ENCODE measurements at places on chromosomes 7 and 10.
A peak's percentile ranks its signal among the peaks of the same experiment; 100 is the strongest.

- DNase-seq: no peak
Observed at GRCh38 chr10:118407777-118408176, 65.7 kb upstream of the FAM204A start.

DNA sequence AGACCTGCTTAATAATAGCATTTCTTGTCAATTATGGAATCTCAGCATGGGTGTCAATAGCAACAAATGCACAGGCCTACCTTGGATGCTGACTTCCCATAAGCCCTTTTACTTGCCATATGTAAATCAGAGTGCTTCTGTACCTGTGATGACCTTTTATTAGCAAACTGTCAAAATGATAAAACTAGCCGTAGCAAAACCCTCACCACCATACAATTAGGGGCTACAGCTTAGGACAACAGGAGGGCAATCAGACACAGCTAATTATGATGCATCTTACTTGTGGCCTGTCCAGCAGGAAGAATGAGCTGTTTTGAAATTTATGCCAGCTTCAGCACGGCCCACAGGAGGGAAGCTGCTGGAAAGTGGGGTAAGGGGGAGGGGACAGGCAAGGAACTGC, 201.6 kb downstream of the TAX1BP1 start:
- no peak for DNase-seq

DNA sequence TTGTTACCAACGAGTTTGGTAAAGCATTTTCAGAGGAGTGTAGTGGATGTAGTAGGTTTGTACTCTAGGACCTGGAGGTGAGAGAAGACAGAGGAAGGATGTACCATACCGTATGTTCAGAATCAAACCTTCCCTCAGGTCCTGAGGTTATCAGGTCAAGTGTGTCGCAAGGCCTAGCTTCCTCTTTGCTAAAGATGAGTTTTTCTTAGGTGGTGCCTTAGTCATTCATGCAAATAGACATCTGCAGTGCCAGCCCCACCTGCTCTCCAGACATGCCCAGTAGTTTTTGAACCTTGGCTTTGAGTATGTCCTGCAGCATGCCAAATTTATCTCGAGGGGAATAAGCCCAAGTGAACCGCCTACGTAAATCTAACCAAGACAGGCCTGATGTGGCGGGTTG, 71.3 kb downstream of the HDAC9 start:
- DNase-seq: peak; percentile 14

- no peak for DNase-seq
Observed at GRCh38 chr10:1217237-1217587, 161.0 kb downstream of the WDR37 start.

- no peak for DNase-seq
Observed at GRCh38 chr7:107937531-107937930, 46.5 kb downstream of the DLD start.

DNA sequence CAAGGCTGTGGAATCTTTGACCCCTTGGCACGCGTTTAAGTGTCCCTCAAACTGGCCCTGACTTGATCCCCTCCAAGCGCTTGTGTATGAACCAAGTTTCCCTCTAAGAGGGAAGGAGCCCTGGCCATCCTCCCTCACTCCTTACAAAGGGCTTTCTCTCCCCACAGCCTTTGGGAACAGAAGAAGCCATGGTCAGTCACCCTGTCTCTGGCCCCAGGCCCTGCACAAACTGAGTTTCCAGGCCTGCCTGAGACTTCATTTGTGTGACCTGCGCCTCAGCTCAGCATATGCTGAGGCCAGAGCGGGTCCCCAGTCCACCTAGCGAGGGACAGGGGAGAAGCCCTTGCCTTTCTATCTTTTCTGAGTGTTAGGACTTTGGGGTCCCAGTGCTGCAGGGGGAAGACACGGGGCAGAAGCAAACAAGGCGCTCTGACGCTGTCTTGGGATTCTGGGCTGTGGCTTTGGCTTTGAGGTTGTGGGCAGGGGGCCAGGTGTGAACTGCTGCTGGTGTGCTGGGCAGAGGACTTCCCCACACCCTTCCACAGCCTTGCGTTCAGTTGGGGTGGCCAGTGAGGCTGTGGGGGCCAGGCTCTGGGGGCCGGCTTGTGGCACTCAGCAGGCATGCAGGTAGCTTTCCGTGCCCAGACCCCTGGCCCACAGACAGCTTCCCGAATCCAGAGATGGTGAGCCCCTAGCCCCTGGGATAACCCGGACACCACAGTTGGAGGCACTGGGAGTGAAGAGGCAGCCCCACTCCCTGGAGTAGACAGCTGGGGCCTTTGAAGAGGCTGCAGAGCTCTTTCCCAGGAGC, 1.5 kb downstream of the RET start:
- DNase-seq: peak; percentile 7

GRCh38 chr7:136053689-136054485, 76.7 kb upstream of the MTPN start:
- no peak for DNase-seq

GRCh38 chr10:48800007-48800675, 115.5 kb downstream of the WDFY4 start:
- peak; percentile 90 for DNase-seq

DNA sequence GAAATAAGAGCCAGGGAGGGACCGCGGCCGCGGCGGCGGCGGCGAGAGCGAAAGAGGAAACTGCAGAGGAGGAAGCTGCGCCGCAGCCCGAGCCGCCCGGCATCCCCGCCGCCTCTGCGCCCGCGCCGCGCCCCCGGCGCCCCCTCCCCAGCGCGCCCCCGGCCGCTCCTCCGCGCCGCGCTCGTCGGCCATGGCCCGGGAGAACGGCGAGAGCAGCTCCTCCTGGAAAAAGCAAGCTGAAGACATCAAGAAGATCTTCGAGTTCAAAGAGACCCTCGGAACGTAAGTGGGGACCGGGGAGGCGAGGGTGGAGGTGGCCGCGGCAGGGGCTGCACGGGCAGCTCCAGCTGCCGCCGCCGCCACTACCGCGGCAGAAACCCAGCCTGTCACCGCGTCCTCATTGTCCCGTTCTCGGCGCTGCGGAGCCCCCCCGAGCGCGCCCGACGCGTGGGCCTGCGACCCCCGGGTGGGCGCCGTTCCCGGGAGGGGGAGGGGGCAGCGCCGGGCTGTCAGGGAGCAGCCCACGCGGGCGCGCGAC, 351 bp downstream of the CAMK1D start:
- peak; percentile 92 for DNase-seq

- DNase-seq: no peak
Observed at GRCh38 chr10:58675321-58675720, 162.6 kb downstream of the BICC1 start.

DNA sequence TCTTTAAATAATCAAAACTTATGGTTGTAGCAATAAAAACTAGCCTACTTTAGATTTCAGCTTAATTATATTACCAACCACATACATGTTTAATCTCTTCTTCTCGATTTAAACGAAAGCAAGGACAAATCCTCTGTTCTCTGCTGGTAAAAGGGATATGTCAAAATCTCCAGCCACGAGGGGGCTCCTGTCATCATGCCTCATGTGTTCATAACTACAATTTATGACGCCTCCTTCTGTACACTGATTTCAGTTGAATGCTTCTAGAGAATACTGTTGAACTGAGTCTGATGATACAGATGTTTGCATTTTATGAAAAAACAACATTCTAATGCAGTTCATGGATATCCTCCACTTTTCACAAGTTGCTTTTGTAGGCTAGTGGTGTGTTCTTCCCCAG, 220.0 kb upstream of the DPP6 start:
- no peak for DNase-seq

- DNase-seq: no peak
Observed at GRCh38 chr10:130497056-130498010, 361.1 kb downstream of the GLRX3 start.

DNA sequence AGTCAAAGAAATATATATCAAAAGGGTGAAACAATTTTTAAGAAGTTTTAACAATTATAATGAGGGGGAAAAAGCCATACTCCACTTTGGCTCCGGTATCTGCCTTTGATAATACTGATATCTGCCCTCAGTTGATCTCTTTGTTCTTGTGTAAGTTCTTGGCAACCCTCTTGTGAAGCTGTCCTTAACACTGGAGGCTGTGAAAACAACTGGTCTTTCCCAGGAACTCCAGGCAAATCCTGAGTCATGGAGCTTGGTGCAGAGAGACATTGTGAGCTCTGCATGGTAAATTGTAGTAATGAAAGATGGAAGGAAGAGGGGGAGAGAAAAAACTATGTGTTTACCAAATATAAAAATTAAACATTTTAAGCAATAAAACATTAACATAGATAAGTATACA, 11.9 kb upstream of the ERVW-1 start:
- no peak for DNase-seq

DNA sequence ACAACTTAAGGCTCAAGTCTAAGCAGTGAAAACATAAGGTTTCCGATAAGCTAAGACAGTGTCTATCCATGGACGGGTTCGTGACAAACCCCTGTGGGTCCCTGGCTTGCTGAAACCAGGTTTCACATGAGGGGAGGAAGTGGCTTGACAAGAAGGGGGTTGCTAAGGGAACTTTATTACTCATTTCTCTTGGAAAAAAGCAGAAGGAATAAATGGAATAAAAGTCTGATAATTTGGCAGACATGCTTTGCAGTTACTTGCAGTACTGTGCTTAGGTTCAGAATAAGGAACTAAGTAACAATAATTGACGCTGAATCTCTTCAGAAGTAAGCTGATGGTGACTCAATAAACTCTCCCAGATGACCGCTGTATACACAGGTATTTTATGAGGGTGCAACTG, 34.7 kb downstream of the RBM17 start:
- DNase-seq: peak; percentile 83

DNA sequence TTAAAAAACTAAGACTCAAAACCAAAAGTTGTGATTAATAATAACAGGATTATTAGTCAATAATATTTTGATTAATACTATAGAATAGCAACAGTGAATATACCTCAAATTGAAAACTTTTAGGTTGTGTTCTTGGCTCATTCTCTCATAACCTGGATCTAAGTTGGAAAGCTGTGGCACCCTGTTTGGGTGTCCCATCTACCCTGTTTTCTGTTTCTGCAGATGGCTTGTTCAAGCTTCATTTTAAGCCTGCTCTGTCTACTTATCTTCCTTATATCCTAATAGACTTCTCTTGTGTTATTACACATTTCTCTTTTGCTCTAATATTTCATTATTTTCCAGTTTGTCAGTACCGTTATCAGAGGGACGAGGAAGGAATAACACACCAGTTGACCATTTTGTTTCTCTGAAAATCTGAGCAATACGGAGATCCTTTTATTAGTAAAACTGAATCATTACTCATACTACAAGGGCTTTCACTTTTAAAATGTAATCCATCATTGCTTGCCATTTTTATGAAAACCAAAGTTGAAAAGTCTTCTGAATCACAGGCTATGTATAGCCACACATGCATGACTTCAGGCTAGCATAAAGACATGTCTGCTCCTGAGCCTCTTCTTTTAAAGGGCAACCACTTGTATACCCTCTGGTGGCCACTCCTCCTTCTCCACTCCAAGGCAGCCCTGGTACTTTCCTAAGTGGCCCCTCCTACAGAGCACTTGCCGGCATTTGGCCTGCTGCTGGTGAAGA, 22.3 kb downstream of the COX15 start:
- DNase-seq: no peak

- DNase-seq: no peak
Observed at GRCh38 chr7:149321978-149322541, 60.1 kb downstream of the ZNF783 start.

- no peak for DNase-seq
Observed at GRCh38 chr7:129748356-129749109, 137.0 kb downstream of the NRF1 start.

GRCh38 chr7:132793474-132793873, 217.2 kb upstream of the PLXNA4 start:
- DNase-seq: no peak

DNA sequence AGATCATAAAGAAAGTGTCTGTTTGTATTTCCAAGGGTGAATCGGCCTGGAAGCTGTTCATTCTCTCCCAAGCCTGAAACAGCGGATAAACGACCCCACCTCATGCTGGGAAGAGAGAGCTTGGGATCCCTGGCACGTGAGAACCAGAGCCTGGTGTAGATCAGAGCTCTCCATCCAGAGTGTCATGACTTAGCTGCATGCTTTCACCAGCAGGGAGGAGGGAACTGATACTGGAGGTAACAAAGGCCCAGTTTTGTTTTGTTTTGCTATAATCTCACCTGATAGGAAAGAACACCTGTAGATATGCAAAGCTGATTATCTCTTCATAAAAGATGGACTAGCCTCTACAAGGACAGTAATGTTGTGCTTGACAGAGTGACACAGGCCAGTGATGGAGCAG, 236.6 kb downstream of the POM121L12 start:
- no peak for DNase-seq

- DNase-seq: no peak
Observed at GRCh38 chr10:58784361-58784760, 271.7 kb downstream of the BICC1 start.

- no peak for DNase-seq
Observed at GRCh38 chr7:43914795-43915194, 8.4 kb upstream of the URGCP start.

- DNase-seq: peak; percentile 18
Observed at GRCh38 chr7:42236266-42236975, 588 bp downstream of the GLI3 start.

DNA sequence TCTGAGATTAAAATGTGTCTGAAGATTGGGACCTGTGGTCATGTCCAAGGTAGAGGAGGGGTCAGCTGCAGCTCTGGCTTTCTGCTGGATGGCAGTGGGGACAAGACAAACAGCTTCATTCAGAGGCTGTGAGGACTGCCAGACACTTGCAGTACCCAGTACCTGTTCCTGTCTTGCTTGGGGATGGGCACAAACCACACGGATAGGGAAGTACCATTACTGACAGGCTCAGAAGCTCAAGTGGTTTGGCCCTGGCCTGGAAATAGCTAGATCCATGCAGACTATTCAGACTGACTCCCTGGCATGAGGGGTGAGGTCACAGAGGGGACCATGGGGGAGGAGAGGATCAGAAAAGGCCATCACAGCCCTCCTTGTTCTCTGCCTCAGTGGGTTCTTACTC, 56.0 kb upstream of the COMTD1 start:
- peak; percentile 32 for DNase-seq

GRCh38 chr10:32985775-32986350, 27.8 kb upstream of the ITGB1 start:
- peak; percentile 48 for DNase-seq

GRCh38 chr7:111401516-111401915, 160.8 kb downstream of the IMMP2L start:
- no peak for DNase-seq
